ENCODE measurements at places on chromosomes 3 and 15.

- DNase-seq = no peak
Observed at GRCh38 chr15:44735482-44736180, 697 bp upstream of the TRIM69 start.

DNA sequence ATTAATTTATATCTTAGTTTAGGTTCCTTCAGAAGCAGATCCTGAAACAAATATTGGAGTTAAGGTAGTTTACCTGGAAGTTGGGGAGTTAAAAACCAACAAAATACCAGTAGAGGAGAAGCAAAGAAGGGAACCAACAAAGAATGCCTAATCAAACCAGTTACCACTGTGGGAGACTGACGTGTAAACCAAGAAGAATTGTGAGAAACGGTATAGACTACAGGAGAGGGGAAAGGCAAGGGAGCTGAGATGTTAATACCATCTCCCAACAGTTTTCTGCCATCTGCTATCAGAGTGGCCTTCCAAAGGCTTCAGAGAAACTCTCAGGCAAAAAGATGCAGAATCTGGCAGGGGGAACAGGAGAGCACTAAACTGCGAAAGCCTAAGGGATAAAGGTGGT is 53.5 kb downstream of the BFSP2 start:
- no peak for DNase-seq

DNA sequence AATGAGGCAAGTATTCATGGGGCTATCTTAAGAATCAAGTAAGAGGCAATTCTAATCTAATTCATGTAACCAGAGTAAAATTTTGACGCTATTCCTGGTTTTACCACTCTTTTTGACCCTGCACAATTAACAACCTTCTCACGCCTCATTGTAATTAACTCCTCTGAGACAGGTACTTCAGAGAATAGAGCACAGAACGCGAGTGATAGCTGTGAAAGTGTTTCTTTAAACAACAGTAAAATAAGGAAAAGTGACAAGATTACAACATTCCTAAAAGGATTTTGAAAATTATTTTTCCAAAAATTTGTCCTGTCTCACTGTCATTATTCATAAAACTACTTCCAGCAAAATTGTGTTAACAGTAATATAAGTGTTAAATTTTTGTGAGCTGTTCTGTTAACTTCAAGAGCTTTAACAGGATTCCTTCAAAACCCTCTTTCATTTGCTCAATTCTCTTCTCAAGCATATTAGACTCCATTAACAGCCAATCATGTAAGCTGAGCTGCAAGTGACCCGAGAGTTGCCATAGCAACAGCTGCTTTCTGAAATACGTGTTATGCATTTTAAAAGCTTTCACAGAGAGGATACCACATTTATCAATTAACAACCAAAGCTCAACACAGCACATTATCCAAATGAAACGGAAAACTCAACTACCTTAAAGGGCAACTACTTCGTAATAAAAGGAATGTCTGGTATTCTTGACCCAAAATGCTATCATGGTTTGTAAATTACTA is 93.1 kb downstream of the STAG1 start:
- no peak for DNase-seq

- DNase-seq = no peak
Observed at GRCh38 chr15:100221471-100222348, 120.1 kb downstream of the ADAMTS17 start.

GRCh38 chr15:75823860-75824613 is 19.2 kb upstream of the UBE2Q2 start:
- no peak for DNase-seq

DNA sequence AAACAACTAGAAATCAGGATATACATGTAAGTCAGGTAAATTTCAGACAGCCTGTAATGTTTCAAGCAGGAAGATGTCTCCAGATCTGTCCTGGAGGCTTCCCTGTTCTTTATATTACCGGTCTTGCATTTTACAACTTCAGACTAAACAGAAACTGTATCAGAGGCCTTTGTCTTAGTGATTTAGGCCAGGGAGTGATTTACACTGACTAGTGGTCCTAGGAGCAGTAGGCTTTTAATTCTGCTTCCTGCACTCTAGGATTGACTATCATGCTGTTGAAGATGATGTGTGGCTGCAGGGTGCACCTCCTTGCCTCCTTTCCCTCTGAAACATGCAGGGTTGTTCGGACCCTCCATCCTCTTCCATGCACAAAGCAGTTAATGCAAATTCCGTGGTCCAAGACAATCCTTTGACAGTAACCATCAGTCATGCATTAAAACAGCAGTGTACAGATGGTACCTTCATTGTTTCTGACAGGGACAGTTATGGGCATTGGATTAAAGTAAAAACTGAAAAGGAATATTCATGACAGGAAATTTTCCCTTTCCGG is 27.6 kb downstream of the CHRNA7 start:
- no peak for DNase-seq

DNA sequence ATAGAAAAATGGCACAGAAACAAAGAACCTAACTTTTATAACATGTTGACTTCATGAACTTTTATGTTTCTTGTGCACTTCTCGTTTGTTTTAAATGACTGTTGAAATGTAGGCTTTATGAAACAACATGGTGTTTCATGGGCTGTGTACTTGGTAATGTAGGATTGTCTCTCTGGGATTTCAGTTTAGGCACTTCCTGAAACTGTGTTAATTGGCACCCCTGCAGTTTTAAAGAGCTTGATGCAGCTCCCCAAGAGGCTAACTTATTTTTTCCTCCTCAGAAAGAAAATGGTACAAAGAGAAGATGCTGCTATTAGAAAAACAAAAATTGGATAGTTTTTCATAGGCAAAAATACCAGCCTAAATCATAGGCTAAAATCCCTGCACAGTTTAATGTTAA is 239.2 kb downstream of the GRM7 start:
- DNase-seq = no peak

- DNase-seq = no peak
Observed at GRCh38 chr15:74302821-74303359, 64.6 kb downstream of the CYP11A1 start.

GRCh38 chr3:24457719-24458118 is 36.9 kb downstream of the THRB start:
- no peak for DNase-seq

GRCh38 chr3:11545186-11545851 is 98.4 kb downstream of the VGLL4 start:
- DNase-seq = no peak

DNA sequence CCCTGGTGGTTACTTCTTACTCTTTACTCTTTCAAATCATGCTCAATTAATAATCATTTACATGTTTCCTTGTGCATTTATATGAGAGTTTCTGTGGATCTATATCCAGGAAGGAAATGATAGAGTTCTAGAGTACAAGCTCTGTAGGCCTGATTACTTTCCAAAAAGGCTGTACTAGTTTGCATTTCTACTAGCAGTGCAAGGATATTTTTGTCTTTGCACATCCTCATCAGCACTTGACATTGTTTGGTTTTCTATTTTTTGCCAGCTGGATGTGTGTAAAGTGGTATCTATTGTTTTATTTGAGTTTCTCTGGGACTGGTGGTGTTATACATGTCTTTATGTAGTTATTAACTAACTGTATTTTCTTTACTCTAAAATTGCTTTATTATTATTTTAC is 19.6 kb upstream of the SLC7A14 start:
- no peak for DNase-seq

DNA sequence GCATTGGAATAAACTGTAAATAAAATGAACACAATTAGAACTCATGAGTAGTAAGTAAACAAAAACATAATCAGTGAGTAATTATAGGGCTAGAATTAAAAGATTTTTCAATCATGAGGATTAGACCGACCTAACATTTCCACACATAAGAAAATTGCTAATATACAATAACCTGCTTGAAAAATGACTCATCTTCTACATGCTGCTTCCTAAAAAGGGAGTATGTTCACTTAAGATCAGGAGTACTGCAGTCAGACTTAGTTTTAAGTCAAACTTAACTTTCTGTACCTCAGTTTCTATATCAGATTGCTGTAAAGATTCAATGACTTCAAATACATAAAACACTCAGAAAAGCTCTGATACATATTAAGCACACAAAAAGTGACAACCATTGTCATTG is 22.6 kb upstream of the NEK10 start:
- DNase-seq = no peak

- no peak for DNase-seq
Observed at GRCh38 chr3:162740941-162741596, 1244.5 kb downstream of the OTOL1 start.

GRCh38 chr3:23916152-23916885 is 471 bp downstream of the NKIRAS1 start:
- no peak for DNase-seq

DNA sequence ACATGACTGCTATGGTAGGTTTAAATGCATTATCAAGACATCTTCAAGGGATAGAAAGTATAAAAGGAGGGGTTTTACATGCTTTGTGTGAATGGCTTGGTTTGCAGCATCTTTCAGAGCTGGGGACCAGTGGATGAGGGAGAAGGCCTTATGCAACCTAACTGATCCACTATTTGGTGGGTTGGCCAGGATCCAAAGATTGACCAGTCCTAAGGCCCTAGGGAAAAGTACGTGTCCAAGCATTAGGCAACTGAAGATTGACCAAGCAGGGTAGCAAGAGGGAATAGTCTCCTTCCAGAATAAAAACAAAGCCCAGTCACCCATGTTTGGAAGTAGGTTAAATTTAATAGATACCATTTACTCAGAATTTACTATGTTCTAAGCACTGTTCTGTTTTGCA is 509.3 kb downstream of the EPHB1 start:
- no peak for DNase-seq

DNA sequence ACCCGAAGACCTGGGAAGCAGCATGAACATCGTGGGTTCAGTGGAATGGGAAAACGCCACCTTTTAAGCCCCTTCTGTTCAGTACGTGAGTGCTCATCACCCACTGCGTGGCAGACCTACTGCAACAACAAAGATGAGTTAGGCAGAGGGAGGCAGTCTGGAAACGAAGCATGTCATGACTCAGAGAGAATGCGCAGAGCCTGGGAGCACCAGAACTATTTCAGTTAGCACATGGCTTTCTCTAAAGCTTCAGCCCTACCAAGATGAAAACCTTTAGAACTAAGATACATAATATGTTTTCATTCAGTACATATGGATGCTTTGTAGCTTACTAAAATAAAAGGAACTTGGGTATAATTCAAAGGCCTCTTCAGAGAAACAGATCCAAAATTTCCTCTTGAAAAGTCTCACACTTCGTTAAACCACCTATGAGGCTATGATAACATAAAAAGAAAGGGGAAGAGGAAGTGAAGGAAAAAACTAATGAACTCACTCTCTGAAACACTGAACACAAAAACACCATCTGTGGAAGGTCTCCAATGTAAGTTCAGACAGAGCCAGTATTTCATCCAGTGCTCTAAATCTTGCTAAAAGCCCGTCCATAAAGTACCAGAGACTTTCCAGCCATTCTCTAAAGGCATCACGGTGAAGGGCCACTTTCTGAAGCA is 140.1 kb downstream of the OCA2 start:
- DNase-seq = no peak

- DNase-seq = no peak
Observed at GRCh38 chr3:129021140-129021551, 20.0 kb downstream of the EFCC1 start.

GRCh38 chr3:15667484-15667883 is 65.9 kb downstream of the BTD start:
- no peak for DNase-seq

- no peak for DNase-seq
Observed at GRCh38 chr3:124837730-124838186, 49.4 kb downstream of the ITGB5 start.
